ENCODE measurements at places on chromosomes 11 and 22.
A peak's percentile ranks its signal among the peaks of the same experiment; 100 is the strongest.

GRCh38 chr11:88101881-88102597, 73.2 kb downstream of the RAB38 start:
- DNase-seq = no peak

GRCh38 chr11:31417357-31417756, 47.7 kb downstream of the DNAJC24 start:
- no peak for DNase-seq

- DNase-seq = no peak
These were observed 37.2 kb downstream of the CELSR1 start for GRCh38 chr22:46500201-46500600.

DNA sequence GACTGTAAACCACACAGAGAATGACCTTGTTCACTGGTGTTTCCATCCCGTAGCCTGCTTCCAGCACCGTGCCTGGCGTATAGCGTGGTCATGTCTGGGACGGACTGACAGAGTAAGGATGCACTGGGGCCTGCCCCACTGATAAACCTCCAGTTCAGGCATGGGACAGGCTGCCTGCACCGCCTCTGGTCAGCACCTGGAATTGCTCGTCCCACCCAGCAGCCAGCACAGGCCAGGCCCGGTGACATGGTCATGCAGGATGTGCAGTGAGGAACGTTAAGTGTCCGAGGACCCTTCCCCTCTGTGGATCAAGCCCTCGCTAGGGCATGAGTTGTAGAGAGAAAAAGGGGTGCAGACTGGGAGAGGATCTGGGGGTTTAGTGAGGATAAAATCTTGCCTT, 44.8 kb downstream of the LMO1 start:
- no peak for DNase-seq

DNA sequence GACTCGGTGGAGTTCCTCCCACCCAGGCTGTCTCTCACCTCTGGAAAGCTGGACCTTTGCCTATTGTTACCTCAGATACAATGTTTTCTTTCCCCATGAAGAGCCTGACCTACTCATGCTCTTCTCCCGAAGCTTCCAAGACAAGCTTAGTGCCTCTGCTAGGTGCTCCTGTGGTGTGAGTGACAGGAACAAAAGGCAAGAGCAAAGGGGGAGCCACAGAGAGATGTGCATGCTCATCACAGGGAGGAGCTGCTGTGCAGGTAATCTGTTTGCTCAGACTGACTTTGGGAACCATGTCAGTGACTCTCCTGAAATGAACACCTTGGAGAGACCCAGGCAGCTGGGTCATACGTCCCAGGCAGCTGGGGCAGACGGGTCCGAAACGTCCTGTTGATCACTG, 53.6 kb upstream of the VSTM5 start:
- no peak for DNase-seq

GRCh38 chr11:10688401-10688800, 5.2 kb downstream of the IRAG1 start:
- DNase-seq = no peak

GRCh38 chr11:24739637-24740036, 242.8 kb downstream of the LUZP2 start:
- no peak for DNase-seq

- DNase-seq = peak; percentile 79
These were observed 1.4 kb upstream of the PRSS23 start for GRCh38 chr11:86798988-86799387.

- DNase-seq = no peak
These were observed 29.6 kb downstream of the CAT start for GRCh38 chr11:34468209-34468841.

GRCh38 chr11:26229257-26229656, 102.7 kb upstream of the ANO3 start:
- DNase-seq = peak; percentile 54

DNA sequence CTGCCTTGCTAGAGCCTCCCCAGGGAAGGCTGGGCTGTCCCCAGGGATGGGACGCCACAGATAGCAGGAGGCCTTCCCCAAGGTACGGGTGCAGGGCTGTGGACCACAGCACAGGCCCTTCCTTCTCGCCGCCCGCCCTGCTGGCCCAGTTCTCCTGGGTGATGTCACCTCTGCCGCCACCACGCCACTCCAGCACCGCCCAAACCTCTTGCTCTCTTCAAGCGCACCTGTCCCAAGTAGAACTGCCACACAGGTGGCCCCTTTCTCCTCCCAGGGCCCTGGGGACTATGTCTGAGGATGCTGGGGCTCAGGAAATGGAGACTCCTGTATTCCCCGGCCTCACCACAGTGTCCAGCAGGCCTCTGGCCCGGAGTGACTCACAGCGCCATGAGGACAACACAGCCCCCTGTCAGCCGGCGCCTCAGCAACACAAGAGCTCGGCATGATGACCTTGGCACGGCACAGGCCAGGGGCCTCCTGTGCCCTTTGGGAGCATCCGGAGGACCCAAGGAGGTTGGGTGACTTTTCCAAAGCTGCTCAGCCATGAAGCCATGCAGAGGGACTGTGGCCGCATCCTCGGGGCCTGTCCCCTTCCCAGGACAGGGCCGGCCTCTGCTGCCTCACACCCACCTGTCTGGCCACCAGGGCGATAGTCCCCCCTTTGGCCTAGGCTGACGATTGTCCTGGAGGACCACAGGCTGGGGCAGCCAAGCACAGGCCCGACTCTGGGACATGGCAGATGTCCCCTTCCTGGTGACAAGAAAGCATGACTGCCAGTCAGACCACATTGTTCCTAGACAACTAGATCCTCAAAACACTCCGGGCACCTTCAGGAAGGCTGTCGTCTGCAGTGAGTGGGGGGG, 1023.5 kb downstream of the BRD1 start:
- no peak for DNase-seq

GRCh38 chr11:76506833-76507232, 62.0 kb downstream of the EMSY start:
- DNase-seq = no peak

GRCh38 chr11:132127900-132128288, 757.5 kb downstream of the NTM start:
- no peak for DNase-seq

- DNase-seq = no peak
These were observed 29.7 kb downstream of the TRMU start for GRCh38 chr22:46365166-46365624.

- no peak for DNase-seq
These were observed 8.0 kb downstream of the TMEM86A start for GRCh38 chr11:18706330-18707243.

- DNase-seq = no peak
These were observed at the start of gene LRFN4 for GRCh38 chr11:66856496-66857233. TSS of gene LRFN4 (plus strand) at chr11:66857064. CDS start at chr11:66857745, 681 bp downstream.

- peak; percentile 63 for DNase-seq
These were observed 74.9 kb upstream of the CAPRIN1 start for GRCh38 chr11:33976495-33977199.

DNA sequence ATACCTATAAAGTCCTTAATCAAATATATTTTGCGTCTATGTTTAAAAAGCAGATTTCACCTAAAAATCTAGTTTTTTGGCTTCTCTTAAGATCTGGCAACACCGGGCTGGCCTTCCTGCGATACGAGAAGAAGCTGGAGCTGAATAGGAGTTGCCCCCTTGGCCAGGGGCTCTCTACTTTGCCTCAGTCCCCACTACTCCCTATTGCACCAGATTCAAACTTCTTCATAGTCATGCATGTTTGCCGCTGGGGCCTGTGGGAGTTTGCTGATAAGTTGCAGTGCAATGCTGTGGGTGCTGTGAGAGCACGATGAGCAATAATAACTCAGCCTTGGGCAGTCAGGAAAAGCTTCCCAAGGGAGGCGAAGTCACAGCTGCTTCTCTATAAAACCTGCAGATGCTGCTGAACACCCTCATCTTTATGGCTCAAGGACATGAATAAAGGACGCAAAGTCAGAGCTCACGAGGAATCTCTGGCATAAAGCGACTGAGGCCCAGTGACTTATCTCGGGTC, 15.2 kb upstream of the EIF3D start:
- peak; percentile 62 for DNase-seq

DNA sequence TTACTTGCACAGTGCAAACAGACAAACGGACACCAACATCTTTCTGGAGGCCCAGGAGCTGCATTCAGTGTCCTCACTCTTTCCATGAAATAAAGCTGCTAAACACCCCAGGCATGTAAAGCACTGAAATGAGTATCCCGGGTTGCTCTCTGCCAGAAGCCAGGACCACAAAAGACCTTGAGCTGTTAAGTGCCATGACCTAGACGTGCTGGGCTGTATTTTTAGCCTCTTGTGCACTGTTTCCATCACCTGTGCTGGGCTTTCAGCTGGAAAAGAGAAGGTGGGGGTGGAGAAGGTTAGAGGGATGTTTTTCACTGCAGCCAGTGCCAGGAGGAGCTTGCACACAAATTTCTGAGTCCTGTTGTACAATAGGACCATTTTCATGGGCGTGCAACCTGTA, 3.4 kb upstream of the KREMEN1 start:
- no peak for DNase-seq

- no peak for DNase-seq
These were observed 72.5 kb upstream of the ZBED5 start for GRCh38 chr11:10930224-10930971.

- no peak for DNase-seq
These were observed 6.0 kb upstream of the RAB3IL1 start for GRCh38 chr11:61923166-61924063.

DNA sequence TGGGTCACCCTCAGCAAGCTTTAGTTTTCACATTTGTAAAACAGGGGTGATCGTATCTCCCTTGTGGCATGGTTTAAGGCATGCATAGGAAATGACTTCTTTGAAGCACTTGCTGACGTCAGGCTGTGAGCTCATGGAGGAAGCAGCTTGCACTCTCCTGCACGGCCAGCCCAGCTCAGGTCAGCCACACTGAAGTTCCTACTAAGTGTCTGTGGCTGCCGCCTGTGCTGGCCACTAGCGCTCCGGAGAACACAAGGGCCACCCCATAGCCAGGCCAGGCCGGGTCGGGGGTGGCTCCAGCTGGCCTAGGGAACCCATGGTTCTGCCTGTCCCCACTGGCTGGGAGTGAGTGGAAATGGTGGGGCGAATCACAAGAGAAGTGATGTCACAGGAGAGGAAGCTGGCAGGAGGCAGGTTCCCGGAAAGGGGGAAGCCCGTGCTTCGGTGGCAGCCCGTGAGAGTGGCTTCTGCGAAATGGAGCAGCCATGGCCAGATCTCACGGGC, 28.2 kb downstream of the KCTD17 start:
- DNase-seq = peak; percentile 8

DNA sequence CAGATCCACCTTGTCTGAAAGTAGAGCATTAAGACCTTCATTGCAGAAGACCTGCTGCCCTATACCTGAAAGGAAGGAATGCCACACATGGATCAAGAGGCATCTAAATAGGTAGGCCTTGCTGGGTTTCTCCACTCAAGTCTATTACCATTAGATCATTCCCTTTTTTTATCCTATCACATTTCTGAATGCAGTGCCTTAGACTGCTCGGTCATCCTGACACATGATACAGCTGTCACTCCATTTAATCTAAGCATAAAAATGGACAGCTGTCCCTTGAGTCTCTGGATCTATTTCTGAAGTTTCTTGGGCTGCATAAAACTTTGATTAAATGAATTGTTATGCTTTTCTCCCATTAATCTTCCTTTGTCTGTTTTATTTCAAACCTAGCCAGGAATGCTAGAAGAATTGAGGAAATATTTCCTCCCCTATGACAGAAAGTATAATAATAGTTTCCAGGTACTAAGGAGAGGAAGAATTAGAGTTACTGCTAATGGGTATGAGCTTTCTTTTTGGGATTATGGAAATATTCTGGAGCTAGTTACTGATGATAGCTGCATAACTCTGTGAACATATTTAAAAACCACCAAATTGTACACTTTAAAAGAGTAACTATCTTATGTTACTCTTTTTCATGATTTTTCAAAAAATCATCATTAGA, 88.0 kb downstream of the DLG2 start:
- no peak for DNase-seq

DNA sequence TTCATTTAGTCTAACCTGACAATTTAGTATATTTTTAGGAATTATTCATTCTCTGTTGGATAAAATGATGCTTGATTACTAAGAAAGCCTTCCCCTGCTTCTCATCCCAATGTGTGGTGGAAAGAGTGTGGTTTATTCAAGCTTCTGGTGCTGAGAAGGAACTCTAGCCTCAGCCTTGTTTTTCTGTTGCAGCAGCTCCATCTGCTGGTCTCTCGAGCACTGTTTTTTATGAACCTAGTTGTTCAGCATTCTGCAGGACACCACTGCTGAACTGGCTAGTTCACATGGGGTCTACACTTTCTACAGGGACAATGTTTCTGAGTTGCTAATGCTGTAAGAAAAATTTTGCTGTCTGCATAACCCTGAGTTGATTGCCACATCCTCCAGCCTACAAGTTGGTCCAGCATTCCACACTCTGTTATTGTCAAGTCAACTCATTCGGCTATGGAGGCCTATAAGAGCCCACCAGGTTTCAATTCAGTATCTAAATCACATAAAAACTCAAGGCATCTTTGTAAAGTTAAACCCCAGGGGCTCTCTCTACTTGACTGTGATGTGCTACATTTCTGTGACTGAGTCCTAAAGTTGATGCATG, 14.3 kb downstream of the OR2AG2 start:
- DNase-seq = peak; percentile 51

GRCh38 chr22:31846161-31847115, 92.6 kb downstream of the DEPDC5 start:
- DNase-seq = peak; percentile 38

GRCh38 chr11:47572715-47573255, 6.0 kb downstream of the KBTBD4 start:
- DNase-seq = no peak

DNA sequence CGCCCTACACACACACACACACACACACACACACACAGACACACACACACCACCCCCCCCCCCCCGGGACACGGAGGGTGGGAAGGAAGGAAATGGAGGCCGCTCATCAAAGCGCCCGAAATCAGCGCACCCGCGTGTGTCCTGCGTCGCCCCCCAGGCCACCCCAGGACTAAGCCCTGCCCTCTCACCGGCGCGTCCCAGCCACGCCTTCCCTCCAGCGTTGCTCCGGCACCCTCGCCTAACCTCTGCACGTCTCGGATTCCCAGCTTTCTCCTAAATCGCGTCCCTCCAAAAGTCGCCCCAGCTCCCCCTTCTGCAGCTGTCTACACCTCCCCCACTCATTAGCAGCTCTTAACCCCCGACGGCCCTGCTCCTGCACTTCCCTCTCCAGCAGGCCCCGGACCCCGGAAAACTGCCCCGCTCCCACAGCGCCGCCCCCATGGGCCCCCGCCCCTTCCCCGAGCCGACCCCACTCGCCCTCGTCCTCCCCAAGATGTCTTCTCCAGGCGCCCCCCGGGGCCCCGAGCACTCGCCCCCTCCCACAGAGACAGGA, 557 bp downstream of the PACSIN2 start:
- DNase-seq = no peak

- no peak for DNase-seq
These were observed 17.6 kb downstream of the MPPED1 start for GRCh38 chr22:43429426-43429825.

GRCh38 chr11:10909141-10909883, 51.5 kb upstream of the ZBED5 start:
- peak; percentile 53 for DNase-seq

- no peak for DNase-seq
These were observed 34.1 kb upstream of the GRAMD4 start for GRCh38 chr22:46586123-46586519.

All from stromal cell of bone marrow (primary cell).